ENCODE measurements at places on chromosomes 4 and X. TPM values are rescaled to one million over a fixed set of nuclear protein-coding genes. Genes with fewer than 3 reads are reported as not detected.

GRCh38 chrX:68945081-68945602 is 116.3 kb downstream of the EFNB1 start:
- DNase-seq, result no peak

Gene COL4A5
- 6.1 TPM for total RNA-seq

- no peak for DNase-seq
Measured at GRCh38 chrX:150777328-150777992, 84.3 kb downstream of the MTMR1 start.

Gene F9
- total RNA-seq, result not detected

Gene TTC29
- total RNA-seq, result not detected

DNA sequence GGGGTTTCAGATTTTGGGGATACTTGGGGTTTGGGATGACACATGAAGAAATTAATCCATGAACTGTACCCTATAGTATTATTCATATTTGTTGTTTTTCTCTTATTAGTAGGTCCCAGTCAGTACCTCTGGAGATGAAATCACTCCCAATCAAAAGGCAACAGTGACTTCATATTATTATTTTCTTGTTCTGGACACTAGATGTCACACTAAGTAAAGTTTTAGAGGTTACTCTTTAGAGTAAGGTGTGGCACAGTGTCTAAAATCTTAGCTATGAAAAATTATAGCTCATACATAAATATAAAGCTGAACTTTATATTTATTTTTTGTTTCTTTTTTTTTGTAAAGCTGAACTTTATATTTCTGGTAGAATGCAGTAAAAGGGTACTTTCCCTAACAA is 35.1 kb downstream of the FAM114A1 start:
- DNase-seq, result no peak

Data from Right ventricle myocardium inferior (tissue), 1 donor.